B cell (primary cell): ENCODE measurements at places on chromosomes 6 and 20. TPM values are rescaled to one million over a fixed set of nuclear protein-coding genes. Genes with fewer than 3 reads are reported as not detected.

Gene TBXT
- total RNA-seq, result not detected in 2 replicates

Gene TBX18
- not detected in 2 replicates for total RNA-seq

- no peak for DNase-seq
Measured at GRCh38 chr6:7911345-7911725, 747 bp upstream of the TXNDC5 start.

GRCh38 chr6:138393871-138394783, 9.9 kb upstream of the HEBP2 start:
- DNase-seq, result peak; percentile 49

DNA sequence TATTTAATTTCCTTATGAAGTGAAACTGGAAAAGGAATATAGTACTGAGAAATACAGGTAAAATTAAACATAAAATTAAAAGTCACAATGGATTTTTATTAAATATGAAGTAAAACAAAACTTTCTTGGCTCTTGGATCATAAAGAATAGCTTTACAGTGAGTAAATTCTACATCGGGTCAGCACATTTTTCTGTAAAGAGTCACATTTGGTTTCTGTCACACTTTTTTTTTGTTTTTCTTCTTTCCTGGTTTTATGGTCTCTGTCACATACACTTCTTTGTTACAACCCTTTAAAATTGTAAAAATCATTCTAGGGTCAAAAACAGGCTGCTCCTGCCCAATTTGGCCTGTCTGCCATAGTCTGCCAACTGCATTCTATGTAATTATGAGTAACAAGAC, 254.4 kb upstream of the POU3F2 start:
- no peak for DNase-seq

DNA sequence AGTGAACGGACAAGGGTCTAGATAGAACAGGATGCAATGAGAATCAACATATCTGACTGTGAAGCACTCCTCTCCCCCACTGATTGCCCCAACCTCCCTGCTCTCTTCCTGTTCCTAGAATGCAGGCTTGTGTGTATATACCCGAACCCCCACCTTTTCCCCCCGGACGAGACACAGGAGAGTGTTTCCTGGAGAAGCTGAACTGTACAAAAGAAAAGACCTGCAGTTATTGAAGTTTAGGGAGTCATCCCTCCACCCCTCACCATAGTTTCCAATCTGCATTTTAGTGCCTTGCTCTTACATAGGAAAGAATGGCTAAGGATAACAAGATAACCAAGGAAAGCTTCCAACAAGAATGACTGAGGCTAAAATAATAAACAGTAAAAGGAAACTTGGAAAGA, 55.5 kb upstream of the PDE10A start:
- no peak for DNase-seq

- DNase-seq, result no peak
Measured at GRCh38 chr6:8731874-8732273, 296.5 kb upstream of the SLC35B3 start.

GRCh38 chr6:137808191-137808590, 58.9 kb upstream of the TNFAIP3 start:
- no peak for DNase-seq

DNA sequence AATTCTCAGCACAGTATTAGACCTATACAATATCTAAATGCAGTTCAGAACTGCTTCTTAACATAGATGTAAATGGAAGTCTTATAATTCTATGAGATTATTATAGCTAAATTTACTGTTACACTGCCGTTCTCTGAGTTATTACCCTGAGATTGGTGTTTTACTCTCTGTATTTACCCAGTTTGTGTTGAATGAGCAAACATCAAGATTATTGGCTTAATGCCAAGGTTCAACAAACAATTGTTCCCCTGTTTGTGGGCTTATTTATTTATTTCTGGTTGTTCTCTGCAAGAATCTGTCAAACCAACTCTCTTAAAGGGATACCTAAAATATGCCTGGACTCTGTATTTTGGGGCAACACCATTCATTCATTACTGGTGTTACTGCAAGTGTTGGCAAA, 5.2 kb upstream of the STMND1 start:
- no peak for DNase-seq

DNA sequence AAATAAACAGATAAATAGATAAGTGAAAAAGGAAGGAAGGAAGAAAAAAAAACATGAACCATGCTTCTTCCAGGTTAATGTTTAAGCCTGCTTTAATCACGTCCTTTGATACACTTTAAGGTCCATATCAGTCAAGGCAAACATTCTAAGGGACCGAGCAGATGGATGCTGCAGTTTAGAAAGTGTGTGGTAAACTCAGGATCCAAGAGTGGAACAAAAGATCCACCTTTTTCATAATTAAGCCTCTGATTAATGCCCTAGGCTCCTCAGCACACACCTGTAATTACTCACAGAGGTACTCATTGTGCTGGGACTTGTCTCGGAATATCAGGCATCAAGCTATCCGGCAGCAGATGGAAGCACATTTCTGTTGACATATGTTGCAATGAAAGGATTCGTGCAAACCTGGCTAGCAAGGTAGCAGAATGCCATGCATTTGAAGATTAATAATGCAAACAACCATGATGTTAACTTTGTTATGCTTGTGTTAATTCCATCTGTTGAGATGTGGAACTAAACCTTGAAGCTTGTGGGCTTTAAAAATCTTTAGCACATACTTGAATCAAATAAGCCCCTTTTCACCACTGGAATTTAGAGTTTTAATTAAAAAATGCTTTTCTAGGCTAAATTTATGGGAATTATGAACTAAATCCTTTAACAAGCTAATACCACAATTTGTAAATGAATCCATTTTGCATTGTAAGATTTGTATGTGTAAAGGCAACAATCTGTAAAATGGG, 163.7 kb downstream of the RALGAPA2 start:
- DNase-seq, result no peak

DNA sequence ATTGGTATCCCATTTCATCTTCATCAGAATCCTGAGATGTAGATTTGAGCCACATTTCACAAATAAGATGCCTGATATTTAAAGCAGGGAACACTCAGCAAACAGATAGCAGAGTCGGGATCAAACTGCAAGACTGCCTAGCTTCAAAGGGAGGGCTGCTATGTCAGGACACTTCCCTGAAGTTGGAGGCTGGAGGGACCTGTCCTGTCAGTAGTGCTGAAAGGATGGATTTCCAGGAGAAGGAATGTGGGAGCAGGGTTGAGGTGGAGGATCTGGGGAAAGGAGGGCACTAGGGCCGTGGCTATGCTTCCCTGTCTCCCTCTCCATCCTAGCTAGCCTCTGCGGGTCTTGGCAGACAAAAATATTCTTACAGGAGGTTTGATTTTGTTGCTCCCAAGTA, 32.2 kb downstream of the COX4I2 start:
- DNase-seq, result no peak

Gene FOXS1
- not detected in 2 replicates for total RNA-seq

Gene CCDC170
- total RNA-seq, result not detected in 2 replicates

Gene RAET1L
- total RNA-seq, result not detected in 2 replicates

DNA sequence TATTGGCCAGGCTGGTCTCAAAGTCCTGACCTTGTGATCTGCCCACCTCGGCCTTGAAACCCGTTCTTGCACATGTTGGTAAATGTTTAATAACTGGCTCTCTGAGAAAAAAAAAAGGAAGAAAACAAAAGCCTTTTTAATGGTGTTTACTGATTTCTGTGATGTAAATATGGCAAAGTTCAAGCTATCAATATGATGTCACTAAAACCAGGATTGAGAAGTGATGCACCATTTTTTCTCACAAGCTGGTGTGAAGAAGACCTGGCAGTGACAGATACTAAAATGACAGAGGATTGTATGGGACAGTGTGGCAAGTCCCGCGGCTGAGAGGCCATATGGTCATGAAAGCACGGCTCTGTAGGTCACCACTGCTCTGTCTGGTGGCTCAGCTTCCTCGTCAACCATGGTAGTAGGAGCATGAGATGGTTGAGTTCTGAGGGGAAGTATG, 196.3 kb upstream of the SUPT3H start:
- no peak for DNase-seq

GRCh38 chr6:111157412-111157811, 70.1 kb downstream of the SLC16A10 start:
- no peak for DNase-seq
